ENCODE measurements at places on chromosomes 11 and 22. TPM values are rescaled to one million over a fixed set of nuclear protein-coding genes. Genes with fewer than 3 reads are reported as not detected.

Gene C22orf31
- total RNA-seq = not detected

Gene LRRC56
- total RNA-seq = 0.57 TPM

Gene HEPHL1
- not detected for total RNA-seq

Gene OR56A1
- not detected for total RNA-seq

GRCh38 chr11:44475114-44475686 is 90.3 kb upstream of the CD82 start:
- DNase-seq = no peak

DNA sequence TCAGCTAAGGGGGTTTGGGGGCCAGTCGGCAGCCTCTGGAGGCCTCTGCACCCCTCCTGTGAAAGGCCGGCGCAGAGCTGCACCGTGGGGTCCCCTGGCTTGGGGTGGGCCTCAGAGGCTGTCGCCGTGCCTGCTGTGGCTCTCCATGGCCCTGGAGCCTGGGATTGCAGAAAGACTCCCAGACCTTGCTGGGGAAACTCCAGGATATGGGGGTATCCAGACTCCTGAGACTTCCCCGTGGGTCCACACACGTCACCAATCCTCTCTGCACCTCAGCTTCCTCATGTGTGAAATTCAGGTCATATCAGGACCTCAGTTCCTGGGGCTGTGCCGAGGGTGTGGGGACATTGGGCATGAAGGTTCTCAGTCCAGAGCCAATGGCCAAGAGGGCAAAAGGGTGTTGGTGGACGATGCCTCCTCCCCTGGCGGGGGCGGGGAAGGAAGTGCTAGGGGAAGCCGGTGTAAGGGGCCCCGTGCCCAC is 97.1 kb downstream of the KCNQ1 start:
- no peak for DNase-seq

GRCh38 chr11:116366980-116367645 is 405.7 kb downstream of the BUD13 start:
- DNase-seq = no peak

- DNase-seq = no peak
Measured at GRCh38 chr11:3638513-3638912, 3.3 kb downstream of the ART5 start.

- DNase-seq = no peak
Measured at GRCh38 chr11:28965819-28966218, 857.6 kb downstream of the METTL15 start.

DNA sequence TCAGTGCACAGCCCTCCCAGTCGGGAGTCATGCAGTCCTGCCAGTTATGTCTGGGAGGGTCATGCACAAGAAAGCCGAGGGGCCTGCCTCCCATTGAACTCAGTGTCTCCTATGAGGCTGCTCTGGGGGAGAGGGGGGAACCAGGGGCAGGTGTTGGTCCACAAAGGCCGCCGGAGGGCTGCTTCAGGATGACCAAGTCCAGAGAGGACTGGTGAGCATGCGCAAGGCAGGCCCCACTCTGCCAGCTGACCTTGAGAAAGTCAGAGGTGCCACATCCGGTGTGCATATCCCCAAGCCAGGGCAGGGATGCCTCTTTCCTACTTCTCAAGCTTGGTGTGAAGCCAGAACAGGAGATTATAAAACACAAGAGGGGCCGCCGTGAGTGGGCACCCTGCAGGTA is 4.4 kb downstream of the SCN4B start:
- no peak for DNase-seq

- DNase-seq = no peak
Measured at GRCh38 chr11:57668434-57668782, 494 bp downstream of the ZDHHC5 start.

DNA sequence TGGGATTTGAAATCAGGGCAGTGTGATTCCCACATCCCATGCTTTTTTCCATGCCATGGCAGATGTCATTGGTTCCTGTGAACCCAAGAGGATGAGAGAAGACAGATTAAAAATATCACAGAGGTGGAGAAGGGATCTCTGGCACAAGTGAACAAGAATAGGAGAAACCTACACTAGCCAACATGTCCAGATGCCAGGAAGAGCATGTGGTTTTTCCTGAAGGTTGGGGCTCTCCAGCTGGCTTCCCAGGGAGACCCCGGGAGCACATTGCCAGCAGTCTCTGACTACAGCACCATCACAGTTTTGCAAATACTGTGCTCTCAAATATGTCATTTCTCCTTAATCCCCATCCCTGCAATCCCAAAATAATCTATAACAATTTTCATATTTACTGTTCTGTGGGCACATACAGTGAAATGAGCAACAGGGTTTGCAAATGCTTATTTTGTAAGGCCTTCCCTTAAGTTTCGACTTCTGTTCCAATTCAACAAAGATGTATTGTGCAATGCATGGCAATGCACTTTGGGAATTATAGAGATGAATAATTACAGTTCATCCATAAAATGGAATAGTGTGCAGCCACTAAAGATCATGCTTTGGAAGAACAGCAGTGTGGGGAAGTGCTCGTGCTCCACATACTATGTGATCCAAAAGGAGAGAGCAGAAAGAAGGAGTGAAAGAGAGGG is 4.8 kb downstream of the ANKK1 start:
- no peak for DNase-seq

DNA sequence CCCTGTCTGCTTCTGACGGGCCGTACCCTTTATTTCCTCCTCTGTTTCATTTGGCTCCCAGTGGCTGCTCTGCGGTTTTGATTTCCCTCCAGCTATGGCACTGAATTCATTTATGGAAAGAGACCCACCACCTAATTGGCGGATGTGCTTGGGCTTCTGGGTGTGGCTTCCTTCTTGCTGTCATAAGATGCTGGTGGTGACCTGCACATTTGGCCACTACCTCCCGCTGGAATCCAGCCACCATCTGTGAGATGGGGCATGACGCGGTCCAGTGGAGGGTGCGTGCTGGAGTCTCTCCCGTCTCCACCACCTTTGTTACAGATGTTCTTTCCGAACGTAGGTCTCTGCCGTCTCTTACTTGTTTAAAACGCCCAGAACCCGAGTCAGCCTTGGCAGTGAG is 47.7 kb upstream of the FADD start:
- DNase-seq = no peak

- DNase-seq = no peak
Measured at GRCh38 chr22:20262582-20263147, 5.5 kb downstream of the RTN4R start.

DNA sequence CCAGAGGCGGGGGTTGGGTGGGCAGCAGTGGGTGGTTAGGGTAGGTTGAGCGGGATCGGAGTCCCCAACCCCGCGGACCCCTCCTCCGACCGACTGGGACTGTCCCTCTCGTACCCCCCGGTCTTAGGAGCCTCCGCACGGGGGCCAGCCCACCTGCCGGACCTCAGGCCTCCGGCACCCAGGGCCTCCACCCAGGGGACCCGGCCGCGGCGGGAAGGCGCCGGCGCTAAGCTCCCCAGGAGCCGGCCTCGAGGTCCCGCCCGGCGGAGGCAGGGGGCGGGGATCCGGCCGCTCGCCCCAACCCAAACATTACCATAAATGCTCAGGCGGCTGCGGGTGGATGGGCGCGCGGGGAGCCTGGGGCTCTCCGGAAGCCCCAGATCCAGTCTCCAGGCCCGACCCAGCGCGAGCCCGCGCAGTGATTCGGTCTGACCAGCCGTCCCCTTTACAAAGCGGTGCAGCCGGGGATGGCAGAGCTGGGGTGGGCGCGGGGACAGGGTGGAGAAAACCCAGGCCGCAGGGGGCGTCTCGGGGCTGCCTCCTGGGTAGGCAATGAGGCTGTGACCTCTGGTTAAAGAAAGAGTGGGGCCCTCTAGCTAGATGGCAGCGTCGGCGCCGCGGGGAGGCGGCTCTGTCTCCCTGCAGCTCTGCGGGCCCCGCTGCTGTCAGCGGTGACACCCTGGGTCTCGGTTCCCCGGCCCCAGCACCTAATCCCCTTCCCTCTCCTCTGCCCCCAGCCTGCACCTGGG is 4.0 kb upstream of the MCAM start:
- no peak for DNase-seq

DNA sequence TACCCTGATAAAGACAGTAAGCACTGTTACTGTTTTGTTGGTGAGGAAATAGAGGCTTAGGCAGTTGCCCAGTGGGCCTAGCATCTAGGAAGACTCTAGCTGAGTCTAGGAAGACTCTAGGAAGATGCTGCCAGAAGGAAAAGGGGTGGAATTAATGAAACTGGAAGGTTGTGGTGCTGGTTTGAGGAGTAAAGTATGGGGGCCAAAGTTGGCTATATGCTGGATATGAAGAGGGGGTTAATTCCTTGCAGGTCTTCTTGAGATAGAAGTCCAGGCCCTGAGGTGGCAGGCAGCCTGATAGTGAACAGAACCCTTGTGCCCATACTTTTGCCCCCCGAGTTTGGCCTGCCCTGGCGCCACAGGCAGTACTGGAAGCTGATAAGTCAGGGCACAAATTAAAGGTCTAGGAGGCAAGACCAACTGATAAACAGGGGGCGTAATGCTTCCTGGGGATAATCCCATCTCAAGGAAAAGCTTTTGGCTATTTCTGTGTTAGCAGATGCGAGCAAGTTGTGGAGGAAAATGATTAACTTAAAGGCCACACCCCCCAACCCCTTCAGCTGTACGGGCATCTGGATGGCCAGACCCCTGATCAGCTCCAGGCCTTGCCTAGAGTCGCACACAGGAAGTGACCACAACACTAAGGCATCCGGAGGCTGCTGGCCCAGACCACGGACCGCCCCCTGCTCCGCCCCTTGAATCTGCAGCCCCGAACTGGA is 3.1 kb downstream of the ILK start:
- DNase-seq = peak; percentile 43

DNA sequence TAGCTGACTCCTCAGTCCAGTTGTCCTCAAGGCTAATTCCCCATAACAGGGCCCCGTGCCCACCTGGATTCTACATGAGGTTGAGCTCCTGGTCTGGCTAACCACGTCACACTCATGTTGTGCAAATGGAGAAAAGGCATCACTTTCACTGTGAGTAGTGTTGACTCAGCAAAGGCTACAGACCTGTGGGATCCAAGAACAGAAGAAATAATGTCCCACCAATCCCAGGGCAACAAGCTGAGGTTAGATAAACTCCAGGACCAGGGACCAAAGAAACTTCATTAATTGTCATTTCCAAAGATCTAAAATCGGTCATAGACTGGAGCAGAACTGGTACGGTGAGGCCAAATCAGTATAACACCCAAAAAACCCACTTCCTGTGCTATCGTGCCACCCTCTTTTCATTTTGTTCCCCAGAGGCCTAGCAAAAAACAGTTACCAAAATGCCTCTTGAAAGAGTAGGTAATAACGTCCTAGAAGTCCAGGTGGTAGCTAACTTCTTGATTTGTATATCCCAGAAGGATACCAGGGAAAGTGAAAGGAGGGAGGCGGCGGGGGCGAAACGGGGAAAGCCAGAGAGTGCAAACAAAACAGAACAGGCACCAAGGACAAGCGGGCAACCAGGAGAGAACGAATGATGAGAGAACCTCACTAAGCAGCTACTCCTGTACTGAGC is 1.4 kb downstream of the PCSK7 start:
- no peak for DNase-seq

Data from NCI-H460 (cell line).